ENCODE measurements at places on chromosomes 7 and 10. TPM values are rescaled to one million over a fixed set of nuclear protein-coding genes. Genes with fewer than 3 reads are reported as not detected.

Gene ADAM22
- 4.9 TPM for total RNA-seq

DNA sequence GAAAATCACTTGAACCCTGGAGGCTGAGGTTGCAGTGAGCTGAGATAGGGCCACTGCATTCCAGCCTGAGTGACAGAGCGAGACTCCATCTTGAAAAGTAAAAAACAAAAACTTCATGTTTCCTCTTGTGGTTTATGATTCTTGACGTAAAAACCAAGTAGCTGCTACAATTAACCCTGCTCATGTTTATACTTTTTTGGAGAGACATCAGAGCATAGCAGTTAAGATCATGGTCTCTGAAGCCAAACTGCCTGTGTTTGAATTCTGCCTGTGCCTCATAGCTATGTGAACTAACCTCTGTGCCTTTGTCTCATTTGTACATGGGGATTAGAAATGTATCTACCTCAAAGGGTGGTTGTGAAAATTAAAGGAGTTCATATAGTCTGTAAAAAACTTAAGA lies 27.2 kb downstream of the SUV39H2 start:
- no peak overlapping the region for H3K27ac ChIP-seq
- no peaks in the 10 kb centered on the region for H3K4me1 ChIP-seq
- H3K36me3 ChIP-seq, result no peaks in the 10 kb centered on the region
- no peak overlapping the region for H3K4me3 ChIP-seq
- no peaks in the 10 kb centered on the region for H3K27me3 ChIP-seq

DNA sequence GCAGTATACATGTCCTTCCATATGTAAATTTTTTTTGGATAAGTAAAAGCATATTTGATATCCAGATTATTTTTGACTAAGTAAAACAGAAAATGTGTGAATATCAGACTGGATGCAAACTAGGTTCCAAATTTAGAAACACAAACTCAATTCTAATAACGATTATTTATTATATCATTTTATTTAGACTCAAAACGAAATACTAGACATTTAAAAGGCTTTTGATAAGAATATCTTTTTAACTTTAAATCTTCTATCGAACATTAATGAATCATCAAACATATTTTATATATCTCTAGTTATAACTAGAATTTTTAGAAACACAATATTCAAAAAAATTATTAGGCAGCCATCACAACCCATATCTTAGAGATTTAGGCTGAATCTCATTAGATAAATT lies 195.2 kb upstream of the KCND2 start:
- no peak overlapping the region for H3K27ac ChIP-seq
- H3K36me3 ChIP-seq, result no peaks in the 10 kb centered on the region
- no peaks in the 10 kb centered on the region for H3K27me3 ChIP-seq
- H3K4me3 ChIP-seq, result no peak overlapping the region

GRCh38 chr7:151377406-151377805 lies 32.4 kb downstream of the WDR86 start:
- peaks cover 10% of the 10 kb centered on the region for H3K4me1 ChIP-seq
- DNase-seq, result no peak
- no peaks in the 10 kb centered on the region for H3K36me3 ChIP-seq
- no peak overlapping the region for H3K4me3 ChIP-seq

DNA sequence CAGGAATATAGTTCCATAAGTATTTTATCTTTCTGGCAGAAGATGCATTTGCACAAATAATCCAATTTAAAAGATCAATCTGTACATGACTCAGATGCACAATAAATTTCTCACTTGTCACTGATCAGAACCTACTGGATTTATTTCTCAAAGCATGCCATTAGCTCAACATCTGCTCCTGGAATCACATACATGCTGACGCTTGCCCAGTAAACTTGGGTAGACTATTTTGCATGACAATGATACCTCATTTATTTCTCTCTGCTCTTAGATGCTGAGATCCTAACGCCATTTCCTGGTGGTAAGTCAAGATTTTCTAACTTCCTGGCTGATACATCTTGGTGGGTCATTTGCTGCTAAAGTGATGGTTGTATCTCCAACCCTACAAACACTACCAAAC lies 33.8 kb upstream of the C10orf120 start:
- no peaks in the 10 kb centered on the region for H3K4me1 ChIP-seq
- H3K36me3 ChIP-seq, result no peaks in the 10 kb centered on the region
- H3K27ac ChIP-seq, result no peak overlapping the region
- no peaks in the 10 kb centered on the region for H3K27me3 ChIP-seq
- no peak overlapping the region for H3K4me3 ChIP-seq
- no peak for DNase-seq

Data from ovary (tissue), 10 donors.